ENCODE measurements at places on chromosomes 11 and 22. TPM values are rescaled to one million over a fixed set of nuclear protein-coding genes. Genes with fewer than 3 reads are reported as not detected.
A peak's percentile ranks its signal among the peaks of the same experiment; 100 is the strongest.

Gene CRYBB2
- not detected for total RNA-seq

Gene SLC22A8
- total RNA-seq = not detected

Gene RASD2
- 0.09 TPM for total RNA-seq

Gene FGF3
- total RNA-seq = not detected

Gene KLHL35
- total RNA-seq = 1.7 TPM

Gene KIRREL3
- not detected for total RNA-seq

Gene HMGXB4
- 46.9 TPM for total RNA-seq

Gene OR8A1
- not detected for total RNA-seq

Gene PHLDA2
- total RNA-seq = 26.7 TPM

DNA sequence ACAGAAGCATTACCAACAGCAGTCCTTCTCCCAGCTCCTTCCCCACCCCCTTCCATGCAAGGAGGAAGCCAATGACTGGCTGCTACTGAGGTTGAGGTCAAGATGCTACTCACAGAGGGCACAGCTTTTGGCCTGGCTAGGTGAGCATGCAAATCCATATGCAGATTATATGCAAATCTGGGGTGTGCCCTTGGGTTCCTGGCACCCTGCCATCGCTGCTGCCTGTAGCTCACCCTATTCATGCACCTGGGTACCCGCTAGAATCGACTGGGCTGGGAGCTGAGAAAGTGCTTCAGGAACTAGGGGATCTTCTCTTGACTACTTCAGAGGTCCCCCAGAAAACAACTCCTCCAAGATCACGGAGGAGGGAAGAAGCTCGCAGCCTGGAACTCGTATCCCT, 4.0 kb downstream of the DSCAML1 start:
- H3K36me3 ChIP-seq = no peaks in the 10 kb centered on the region
- H3K4me3 ChIP-seq = no peak overlapping the region
- no peak for DNase-seq
- peaks cover 3% of the 10 kb centered on the region for H3K4me1 ChIP-seq
- no peak overlapping the region for H3K27ac ChIP-seq
- peaks cover 45% of the 10 kb centered on the region for H3K27me3 ChIP-seq

DNA sequence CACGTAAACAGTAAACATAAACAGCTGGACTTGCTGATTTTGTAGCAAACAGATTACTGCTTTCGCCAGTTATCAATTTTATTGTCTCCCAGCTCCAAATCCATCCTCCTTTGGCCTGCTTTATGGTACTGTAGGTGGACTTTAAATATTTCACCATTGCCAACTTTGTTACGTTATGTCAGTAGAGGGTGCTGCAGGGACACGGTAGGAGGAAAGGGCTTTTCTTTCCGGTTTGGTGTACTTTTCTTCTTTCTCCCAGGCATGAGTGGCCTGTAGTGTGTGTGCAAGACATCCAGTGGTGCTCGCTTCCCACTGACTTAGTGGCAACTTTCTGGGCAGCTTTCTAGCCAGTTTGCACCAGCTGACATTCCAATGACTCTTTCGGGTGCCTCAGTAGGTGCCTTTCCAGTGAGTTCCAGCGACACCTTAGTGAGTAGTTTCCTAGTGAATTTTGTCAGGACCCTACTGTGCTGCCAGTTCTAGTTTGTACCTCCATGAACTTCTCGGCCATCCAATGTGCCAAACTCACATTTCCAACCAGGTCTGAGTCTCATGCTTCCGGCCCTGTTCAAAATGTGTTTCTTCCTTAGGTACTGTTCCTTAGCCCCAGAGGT, 267.6 kb upstream of the TENM4 start:
- no peaks in the 10 kb centered on the region for H3K36me3 ChIP-seq
- DNase-seq = no peak
- no peaks in the 10 kb centered on the region for H3K4me1 ChIP-seq
- no peak overlapping the region for H3K4me3 ChIP-seq

GRCh38 chr11:22084564-22084963, 108.3 kb upstream of the ANO5 start:
- DNase-seq = no peak
- no peaks in the 10 kb centered on the region for H3K36me3 ChIP-seq
- H3K27ac ChIP-seq = no peak overlapping the region
- H3K27me3 ChIP-seq = no peaks in the 10 kb centered on the region

- no peak overlapping the region for H3K4me3 ChIP-seq
- peaks cover 2% of the 10 kb centered on the region for H3K4me1 ChIP-seq
- no peaks in the 10 kb centered on the region for H3K36me3 ChIP-seq
- DNase-seq = peak; percentile 56
- H3K27me3 ChIP-seq = no peaks in the 10 kb centered on the region
Observed at GRCh38 chr11:1920909-1921573, 1.5 kb downstream of the TNNT3 start.

DNA sequence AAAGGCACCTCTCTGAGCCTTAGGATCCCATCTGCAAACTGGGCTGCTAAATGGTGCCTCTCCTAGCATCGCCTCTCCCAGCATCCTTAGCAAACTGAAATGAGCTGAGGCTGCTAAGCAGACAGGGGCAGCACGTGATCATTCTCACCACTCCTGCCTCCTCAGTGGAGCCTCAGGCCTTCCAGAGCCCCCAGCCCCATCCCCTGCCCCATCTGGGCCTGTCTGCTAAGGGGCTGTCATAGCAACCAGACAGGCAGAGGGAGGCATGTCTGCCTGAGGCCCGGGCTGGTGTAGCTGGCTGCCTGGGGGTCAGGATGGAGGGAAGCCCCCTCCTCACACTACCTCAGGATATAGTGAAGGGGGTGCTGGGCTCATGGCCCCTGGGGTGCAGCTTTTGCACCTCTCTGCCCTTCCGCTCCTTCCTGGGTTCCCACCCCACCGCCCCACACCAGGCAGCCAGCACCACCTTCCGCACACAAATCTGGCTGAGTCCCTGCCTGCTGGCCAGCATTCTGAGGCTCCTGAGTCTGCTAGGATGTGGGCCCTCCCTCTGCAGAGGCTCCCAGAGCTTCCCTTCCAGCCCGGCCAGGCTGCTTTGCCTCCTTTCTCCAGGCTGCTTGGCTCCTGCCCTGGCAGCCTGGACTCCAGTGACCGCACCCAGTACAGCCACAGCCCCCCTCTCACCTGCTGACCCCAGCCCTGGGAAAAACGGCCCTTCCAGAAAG, 47.5 kb upstream of the TTLL12 start:
- no peaks in the 10 kb centered on the region for H3K36me3 ChIP-seq
- no peak for DNase-seq
- peaks cover 7% of the 10 kb centered on the region for H3K4me1 ChIP-seq
- H3K27me3 ChIP-seq = no peaks in the 10 kb centered on the region
- no peak overlapping the region for H3K4me3 ChIP-seq

GRCh38 chr11:72446929-72447769, 12.8 kb upstream of the CLPB start:
- H3K36me3 ChIP-seq = no peaks in the 10 kb centered on the region
- no peaks in the 10 kb centered on the region for H3K4me1 ChIP-seq
- no peak overlapping the region for H3K27ac ChIP-seq
- H3K4me3 ChIP-seq = no peak overlapping the region
- H3K27me3 ChIP-seq = peaks cover 33% of the 10 kb centered on the region

DNA sequence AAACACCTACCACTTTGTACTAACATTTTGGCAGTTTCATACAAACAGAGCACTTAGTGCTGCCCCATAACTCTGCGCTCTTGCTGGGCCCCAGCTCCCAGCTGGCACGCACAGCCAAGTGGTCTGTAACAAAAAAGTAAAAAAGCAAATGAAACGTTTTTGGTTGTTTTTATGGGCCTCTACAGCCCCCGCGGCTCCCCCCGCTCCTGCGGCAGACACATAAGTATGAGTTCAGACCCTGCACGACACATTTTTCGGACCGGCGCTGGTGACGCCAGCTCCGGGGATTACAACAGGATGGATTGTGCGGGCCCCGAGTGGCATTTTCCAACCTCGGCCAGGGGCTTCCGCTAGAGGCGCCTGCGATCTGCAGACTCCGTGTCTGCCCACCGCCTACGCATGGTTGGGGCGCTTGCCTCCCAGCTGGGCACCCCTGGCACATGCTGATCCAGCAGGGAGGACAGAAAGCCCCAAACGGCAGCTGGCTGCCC, 418.2 kb downstream of the SOX6 start:
- no peak overlapping the region for H3K27ac ChIP-seq
- H3K27me3 ChIP-seq = peaks cover 4% of the 10 kb centered on the region
- no peaks in the 10 kb centered on the region for H3K4me1 ChIP-seq

GRCh38 chr22:47437110-47437509, 674.7 kb downstream of the TBC1D22A start:
- no peak for DNase-seq
- no peaks in the 10 kb centered on the region for H3K36me3 ChIP-seq
- H3K27me3 ChIP-seq = no peaks in the 10 kb centered on the region
- H3K4me3 ChIP-seq = no peak overlapping the region

DNA sequence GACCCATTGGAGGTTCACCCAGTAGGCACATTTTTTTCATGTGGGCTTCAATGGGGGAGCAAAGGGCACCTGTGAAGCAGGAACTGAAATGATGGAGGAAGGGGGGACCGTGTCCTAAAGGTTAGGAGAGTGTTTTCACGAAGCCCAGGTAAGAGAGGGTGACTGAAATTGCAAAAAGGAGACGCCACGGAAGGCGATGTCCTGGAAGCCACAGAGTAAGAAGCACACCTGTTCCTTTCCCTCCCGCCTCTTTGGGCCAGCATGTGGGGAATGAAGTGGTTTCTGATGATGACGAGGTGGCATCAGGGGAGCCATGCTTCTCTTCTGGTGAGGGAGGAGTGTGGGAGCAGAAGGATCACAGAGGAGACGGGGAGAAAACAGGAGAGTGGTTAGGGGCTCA, 37.0 kb upstream of the MICAL2 start:
- no peak for DNase-seq
- no peak overlapping the region for H3K27ac ChIP-seq
- H3K36me3 ChIP-seq = no peaks in the 10 kb centered on the region
- H3K27me3 ChIP-seq = peaks cover 6% of the 10 kb centered on the region

DNA sequence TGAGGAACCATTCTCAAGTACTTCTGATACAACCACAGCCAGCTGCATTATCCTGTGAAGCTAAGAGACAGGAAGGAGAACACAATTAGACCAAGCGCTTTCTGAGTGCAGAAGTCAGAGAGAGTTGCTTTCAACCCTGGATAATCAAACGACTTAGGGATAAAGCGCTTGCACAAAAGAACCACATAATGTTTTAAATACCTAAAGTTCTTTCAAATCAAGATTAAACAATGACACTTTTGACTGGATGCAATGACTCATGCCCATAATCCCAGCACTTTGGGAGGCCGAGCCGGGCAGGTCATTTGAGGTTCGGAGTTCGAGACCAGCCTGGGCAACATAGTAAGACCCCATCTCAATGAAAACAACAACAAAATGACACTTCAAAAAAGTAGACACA, 145.1 kb downstream of the SWAP70 start:
- no peak for DNase-seq
- H3K4me3 ChIP-seq = no peak overlapping the region
- no peaks in the 10 kb centered on the region for H3K27me3 ChIP-seq
- H3K4me1 ChIP-seq = no peaks in the 10 kb centered on the region
- no peak overlapping the region for H3K27ac ChIP-seq

DNA sequence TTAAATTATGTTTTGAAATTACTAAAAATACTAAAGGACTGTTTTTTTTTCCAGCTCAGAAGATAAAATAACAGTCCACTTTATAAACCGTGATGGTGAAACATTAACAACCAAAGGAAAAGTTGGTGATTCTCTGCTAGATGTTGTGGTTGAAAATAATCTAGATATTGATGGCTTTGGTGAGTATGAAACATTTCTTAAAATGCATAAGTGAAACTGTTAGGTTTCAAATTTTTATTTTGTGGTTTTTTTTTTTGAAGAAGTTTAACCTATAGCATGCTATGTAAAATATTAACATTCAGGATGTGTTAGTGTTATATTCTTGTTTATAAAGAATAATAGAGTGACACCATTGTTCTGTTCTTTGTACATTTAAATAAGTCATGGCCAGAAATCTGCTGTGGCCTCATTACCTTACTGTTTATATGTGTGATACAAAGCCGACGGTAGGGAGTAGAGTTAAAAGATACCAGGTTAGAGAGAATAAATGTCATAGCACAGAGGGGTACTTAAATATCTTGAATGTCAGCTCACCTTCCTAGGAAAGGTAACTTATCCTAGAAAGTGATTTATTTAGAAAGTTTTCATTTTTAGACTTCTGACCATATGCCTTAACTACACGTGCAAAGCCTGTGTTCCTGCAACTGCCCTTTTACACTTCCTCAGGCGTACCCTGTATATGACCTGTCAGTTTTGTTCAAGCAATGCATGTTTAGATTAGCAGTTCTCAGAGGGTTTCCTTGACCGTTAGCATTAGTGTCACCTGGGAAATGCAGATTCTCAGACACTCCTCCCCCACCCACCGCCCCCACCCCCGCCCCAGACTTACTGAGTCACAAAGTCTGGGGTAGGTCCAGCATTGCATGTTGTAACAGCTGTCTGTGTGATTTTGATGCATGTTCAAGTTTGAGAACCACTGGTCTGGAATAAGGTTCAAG, 6.3 kb downstream of the FDX1 start:
- H3K36me3 ChIP-seq = peaks cover 44% of the 10 kb centered on the region
- peaks cover 49% of the 10 kb centered on the region for H3K4me1 ChIP-seq
- no peak for DNase-seq
- no peak overlapping the region for H3K27ac ChIP-seq
- no peaks in the 10 kb centered on the region for H3K27me3 ChIP-seq

DNA sequence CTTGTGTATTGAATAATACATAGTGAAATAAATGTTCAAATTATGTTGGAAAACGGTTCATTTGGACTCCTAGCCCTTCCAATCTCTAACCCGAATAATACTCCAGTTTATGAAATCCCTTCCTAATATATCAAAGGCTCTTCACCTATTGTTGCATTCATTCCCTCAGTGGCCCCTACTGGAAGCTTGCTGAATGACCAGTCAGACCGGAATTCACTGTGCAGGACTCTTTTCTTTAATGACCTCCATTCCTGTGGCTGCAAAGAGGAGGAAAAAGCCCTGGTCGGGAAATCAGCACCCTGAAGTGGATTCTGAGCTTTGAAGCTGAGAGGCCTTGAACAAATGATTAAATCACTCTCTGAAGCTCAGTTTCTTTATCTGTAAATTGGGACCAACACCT, 19.1 kb upstream of the RCN1 start:
- no peaks in the 10 kb centered on the region for H3K36me3 ChIP-seq
- peaks cover 23% of the 10 kb centered on the region for H3K27me3 ChIP-seq
- no peak overlapping the region for H3K4me3 ChIP-seq
- DNase-seq = no peak
- no peak overlapping the region for H3K27ac ChIP-seq

DNA sequence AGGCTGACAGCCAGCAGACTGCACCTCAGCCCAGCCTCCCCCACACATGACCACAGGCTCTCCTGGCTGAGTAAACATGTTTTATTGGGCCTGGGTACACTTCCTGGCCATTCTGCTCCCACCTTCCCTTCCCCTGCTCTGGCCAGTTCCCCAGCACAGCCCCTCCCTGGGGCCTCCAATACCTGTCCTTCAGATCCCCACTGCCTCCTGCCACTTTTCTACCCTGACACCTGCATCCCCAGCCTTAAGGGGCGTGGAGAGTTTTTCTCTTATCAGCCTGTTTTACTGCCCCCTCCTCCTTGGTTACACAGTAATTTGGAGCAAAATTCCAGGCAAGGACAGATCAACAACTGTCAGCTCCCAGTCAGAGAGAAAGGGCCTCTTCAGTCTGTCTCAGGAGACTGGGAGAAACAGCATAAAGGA, at the start of gene ISX:
Gene ISX, plus strand, starts transcription at position 363 of the 423 bp plus-strand sequence. CDS start 930 bp downstream, outside the sequence.
- H3K4me1 ChIP-seq = peaks cover 3% of the 10 kb centered on the region
- no peak within 1 kb of the TSS for H3K4me3 ChIP-seq
- H3K27me3 ChIP-seq = no peaks in the 10 kb centered on the region
- no peaks in the 10 kb centered on the region for H3K36me3 ChIP-seq
- no peak for DNase-seq
